ENCODE measurements at places on chromosomes 12 and 14.
A peak's percentile ranks its signal among the peaks of the same experiment; 100 is the strongest.

- DNase-seq, result no peak
Observed at GRCh38 chr14:37579274-37579673, 15.8 kb downstream of the FOXA1 start.

DNA sequence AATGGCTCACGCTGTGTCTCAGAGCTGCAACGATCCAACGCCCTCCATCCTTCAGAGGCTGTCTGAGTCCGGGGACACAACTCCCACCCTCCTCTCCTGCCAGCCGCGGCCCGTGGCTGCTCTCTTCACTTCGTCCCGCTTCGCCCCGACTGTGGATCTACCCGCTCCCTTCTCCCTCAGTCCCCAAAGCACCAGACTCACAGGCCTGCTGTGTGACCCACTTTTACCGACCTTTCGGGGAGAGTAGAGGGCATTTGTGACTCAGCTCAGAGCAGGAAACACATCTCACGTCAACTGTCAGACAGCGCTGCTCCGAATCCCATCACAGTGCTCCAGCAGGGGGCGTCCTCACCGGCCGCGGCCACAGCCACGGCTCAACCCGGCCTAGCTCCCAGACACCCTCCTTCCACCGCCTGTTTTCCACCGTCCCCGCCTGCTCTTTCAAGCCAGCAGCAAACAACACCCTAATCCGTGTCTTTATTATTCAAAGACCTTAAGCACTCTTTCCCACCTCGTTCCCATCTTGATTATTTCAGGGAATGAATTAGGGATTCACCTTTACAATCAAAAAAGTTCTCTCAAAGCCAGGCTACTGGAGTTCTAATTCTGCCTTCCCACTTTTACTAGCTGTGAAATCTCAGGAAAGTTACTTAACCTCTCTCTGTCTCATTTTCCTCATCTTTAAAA, 5.0 kb upstream of the AQP2 start:
- DNase-seq, result no peak

DNA sequence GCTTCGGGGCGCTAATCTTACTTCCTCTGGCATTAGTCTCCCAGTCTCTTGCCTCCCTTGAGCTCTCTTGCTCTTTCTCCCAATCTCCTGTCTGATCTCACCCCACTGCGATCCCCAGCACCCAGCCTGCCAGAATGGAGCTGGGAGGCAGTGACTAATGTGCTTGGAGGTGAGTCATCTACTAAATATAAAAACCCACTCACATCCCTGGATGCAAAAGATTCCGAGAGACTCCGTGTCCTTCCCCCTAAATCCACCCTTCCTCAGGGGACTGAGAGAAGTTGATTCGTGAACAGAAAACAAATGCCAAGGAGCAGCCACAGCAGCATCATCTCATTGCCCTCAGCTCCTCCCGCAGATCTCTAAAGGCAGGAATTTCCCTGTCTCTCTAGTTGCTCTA, 45.7 kb upstream of the KCNA5 start:
- no peak for DNase-seq

- DNase-seq, result no peak
Observed at GRCh38 chr12:27821259-27821973, 41.4 kb upstream of the MANSC4 start.

DNA sequence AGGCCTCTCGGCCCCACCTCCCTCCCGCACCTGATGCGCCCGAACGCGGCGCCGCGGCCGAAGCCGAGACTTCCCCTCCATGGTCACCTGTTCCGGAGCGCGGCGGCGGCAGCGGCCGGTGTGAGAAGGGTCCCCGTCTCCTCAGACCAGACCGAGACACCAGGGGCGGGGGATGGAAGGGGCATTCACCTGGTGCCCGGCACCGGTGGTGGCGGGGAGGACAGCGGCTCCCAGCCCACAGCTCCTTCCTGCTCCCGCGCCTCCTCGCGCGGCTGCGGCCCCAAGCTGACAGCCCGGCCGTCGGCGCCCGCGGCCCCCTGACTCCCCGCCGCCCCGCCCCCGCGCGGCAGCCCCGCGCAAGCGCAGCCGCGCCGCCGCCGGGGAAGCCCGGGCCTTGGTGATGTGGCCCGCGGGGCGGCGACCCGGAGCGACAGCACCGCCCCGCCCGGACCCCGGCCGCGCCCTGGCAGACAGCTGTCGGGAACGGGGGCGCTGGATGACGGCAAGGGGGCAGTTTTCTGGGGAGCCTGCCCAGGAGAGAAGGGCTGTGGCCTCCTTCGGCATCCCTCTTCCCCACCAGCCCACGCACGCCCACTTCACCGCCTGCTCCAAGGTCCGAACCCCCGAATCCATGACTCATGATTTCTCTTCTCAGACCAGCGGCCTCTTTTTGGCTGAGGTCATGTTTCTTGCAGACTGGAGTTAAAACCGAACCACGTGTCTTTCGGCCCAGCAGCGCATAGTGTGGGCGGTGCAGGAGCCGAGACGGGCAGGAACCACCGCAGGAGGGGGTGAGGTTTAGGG, at the start of gene SLC41A2:
SLC41A2 (minus strand) TSS at position 290 of the 804 bp plus-strand sequence. CDS start 29,763 bp downstream, outside the sequence.
- peak; percentile 94 for DNase-seq

DNA sequence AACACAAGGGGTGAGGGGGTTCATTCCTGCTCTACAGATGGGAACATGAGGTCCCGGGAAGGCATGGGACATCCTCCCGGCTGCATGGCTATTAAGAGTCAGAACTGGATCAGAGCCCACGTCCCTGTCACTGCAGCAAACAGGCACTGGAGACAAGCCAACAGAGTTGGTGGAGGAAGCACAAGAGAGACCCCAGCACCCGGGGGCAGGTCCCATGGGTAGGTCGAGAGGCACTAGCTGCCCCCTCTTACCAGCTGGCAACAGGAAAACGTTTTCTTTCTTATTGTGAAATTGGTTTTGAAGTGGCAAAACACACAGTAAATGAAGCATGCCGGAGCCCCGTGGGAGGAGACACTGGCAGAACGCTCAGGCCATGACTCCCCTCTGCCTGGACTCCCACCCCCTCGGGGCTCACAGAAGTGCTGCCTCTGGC, 43.6 kb downstream of the SYNE3 start:
- no peak for DNase-seq

DNA sequence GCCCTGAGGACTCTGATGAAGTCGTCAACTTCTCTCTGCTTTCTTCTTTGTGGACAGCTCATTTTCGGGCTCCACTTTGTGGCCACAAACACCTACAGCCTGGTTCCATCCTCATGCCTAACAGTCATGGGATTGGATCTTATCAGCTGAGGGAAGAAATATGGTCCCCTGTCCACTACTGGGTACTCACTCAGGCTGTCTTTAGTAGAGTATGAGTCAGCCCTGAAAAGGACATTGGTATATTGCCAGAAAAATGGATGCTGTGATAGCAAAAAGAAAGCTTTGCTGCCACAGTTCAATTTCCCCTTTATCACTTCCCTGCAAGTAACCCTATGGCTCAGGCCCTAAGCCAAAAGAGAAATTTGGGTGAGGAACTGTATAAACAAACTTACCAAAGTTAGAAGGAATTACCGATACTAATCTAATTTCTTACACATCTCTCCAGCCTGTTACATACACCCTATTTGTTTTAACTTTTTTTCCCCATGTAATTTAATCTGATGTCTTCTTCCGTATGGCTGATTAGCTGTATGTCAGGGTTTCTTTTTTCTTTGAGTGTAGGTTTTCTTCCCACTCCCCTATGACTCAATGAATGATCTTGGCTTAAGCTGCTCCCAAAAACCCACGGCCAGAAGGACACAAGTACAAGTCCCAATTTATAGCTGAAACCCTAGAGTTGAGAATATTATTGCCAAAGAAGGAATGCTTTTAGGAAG, 29.1 kb downstream of the MTHFD1 start:
- DNase-seq, result no peak

DNA sequence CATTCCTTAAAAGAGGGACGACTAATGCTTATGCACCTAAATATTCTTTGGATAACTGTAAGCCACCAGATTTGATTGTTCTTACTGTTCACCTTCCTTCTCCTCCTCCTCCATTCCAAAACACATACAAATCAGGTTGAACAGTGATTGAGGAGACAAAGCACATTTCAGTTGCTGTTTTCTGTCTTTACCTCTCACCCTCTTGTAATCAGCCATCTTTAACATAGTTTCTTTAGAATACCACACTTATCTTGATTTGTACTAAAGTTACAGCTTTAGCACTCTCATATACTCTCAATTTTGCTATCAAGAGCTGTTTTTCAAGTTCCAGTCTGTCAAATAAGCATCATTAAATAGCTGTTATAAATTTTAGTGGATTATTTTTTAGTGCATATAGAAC, 338.3 kb upstream of the RGS6 start:
- no peak for DNase-seq

DNA sequence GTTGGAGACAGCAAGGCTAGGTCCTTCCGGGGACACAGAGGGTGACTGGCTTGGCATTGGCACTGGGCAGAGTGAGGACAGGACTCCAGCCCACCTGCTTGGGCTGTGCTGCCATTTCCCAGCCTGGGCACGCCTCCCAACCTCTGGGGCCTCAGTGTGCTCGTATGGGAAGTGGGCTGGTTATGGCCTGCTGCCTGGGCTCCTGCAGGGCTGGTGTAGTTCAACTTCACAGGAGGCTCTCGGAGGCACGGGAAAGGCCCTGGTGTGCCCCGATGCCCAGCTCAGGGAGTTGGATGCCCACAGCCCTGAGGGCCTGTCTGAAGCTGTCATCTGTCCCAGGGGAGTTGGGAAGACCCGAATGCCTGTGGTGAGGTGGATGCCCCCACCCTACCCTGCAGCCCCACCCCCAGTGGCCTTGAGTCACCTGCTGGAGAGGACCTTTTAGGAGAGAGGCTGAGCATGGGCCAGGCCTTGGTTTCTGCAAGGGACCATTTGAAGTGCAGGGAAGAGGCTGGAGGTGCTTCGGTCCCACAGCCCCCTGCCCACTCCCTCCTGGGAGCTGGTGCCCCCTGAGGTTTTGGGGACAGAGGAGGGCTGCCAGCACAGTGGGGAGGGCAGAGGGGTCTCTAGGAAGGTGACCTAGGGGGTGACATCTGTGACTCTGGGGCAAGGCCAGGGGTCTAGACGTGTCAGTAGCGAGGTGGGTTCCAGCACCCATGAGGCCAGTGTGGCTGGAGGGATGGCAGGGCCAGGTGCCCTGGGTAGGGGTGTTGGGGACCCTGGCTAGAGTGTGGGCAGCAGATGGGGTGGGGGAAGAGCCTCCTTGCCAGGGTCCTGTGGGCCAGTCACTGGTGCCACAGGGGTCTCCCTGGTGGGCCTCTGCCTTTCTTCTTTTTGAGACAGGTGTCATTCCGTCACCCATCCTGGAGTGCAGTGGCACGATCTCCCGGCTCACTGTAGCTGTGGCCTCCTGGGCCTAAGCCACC, 9.1 kb downstream of the ULK1 start:
- DNase-seq, result no peak

DNA sequence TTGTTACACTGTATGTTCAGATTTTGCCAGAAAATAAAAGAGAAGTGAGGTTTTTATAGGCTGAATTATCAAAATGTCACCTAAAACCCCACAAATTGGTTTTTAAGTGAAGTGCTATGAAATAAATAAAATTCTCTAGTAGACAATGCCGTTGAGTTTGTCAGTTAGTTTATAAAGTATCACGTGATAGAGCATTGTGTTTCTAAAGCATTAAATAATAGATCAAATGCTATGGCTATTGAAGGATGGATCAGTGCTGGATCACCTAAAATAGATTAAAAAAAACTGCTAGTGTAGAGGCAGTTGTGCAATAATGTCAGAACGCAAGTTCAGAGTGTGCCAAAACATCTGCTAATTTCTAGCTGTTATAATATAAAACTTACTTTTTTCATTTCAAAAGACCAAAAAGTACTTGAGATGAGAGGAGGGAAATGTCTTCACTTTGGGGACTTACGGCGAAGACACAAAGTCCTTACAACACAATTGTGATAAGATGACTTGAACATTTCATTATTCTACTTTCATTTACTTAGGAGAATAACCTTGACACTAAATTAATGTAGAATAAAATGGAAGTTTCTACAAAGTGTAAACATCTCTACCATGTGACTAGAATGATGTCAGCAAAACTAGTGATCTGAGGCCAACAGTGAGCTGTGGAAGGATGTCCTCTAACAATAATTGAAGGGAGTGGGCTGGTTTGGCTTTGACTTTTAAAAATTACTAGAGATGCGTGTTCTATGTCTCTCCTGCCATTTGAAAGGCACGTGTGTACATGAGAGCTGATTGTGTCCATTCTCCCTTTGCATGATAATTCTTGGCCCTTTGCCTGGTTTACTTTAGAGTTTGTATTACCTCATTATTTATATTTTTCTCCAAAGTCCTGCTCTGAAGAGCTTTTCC, 154.4 kb upstream of the PDE3A start:
- no peak for DNase-seq

GRCh38 chr14:92729634-92730358, 18.6 kb downstream of the LGMN start:
- no peak for DNase-seq

DNA sequence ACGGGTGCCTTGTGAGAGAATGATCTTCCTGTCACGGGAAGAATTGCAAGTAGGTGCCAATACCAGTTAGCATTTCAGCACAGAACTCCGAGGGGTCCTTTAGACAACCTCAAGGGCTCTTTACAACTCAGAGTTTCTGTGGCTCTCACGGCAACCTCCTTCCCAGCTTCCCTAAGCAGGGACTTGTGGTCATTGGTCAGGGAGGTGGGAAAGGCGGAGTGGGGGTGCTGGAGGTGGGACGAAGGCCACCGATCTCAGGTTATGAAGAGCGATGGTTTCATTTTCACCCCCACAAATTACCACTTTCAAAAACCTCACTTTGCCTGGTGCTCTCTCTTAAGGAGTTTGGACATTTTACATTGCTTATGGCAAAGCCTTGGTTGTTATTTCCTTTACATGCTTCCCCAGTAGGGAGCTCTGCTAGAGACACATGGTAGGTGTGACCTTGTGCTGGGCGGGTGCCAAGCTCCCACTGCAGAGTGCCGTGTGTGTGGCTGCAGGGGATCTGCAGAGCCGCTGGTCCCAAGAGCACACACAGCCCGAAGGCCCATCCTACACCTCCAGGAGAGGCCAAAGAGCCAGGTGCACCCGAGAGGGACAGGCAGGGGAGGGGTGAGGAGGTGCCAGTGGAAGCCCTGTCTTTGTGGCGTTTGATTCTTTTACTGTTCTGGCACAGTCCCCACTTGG, 21.4 kb downstream of the BCL2L14 start:
- DNase-seq, result peak; percentile 72

DNA sequence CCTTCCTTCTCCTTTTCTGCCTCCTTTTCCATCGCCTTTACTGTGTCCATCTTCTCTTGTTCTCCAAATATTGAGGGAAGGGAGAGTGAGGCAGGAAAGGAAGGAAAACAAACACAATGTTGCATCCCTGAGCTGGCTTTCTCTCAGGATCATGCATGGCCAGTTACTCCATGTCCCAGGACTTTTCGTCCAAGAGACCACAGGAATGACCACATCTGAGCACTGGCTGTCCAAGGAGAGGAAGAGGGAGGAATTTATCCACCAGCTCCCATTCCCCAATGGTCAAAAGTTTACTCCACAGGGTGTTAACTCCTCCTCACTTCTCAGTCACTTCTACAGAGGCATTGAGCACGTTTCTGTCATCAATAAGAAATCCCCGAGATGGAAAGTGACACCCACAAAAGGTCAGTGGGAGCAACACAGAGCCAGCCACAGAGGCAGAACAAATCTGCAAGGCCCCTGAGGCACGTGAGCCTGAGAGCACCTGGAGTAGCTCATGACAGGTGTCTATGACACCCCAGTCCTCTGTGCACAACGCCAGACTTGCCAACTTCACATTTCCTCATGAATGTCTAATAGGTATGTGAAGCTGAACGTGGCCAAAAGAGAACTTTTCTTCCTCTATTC, 177.3 kb upstream of the NUDT4 start:
- no peak for DNase-seq
